ENCODE measurements at places on chromosomes 2 and 18.

GRCh38 chr2:171347591-171348032 lies 86.2 kb downstream of the METTL8 start:
- no peak for DNase-seq

DNA sequence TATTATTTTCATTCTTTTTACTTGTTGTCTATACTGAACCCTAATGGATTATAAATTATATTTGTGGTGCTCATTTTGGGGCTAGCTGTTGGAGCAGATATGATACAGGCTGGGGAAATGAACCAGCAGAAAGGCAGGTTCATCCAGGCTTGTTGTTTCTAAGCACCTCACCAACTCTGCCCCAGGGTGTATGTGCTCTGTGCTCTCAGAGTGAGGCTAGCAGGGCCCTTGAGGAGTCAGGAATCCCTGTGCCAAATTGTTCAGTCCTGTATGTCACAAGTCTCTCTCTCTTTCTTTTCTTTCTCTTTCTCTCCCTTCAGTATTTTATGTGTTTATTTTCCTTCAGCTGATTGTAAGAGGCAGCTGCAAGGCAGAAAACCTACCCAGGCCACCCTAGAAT lies 181.1 kb upstream of the DPP10 start:
- no peak for DNase-seq

- DNase-seq, result no peak
These were observed 36.5 kb downstream of the ZRANB3 start for GRCh38 chr2:135494503-135494902.

DNA sequence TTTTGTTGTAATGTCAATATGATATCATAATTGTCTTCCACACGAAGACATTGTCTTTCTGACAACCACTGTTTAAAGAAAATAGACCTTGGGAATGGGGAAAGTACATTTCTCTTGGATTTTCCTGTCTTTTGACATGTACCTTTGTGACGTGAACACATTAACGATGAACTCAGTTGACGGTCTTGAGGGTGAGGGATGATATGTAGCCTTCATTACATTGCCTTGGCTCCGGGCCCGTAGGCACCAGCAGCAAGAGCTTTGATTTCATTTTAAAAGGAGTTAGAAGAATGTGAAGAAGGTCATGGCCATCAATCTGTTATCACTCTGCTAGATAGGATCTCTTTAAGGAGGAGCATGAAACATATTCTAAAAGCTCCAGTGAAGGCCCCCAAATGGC lies 80.9 kb downstream of the LYPD6B start:
- no peak for DNase-seq

GRCh38 chr18:69538849-69539248 lies 138.2 kb downstream of the DOK6 start:
- no peak for DNase-seq

GRCh38 chr18:63689064-63689463 lies 13.7 kb upstream of the SERPINB11 start:
- DNase-seq, result no peak

All from stimulated activated effector memory CD8-positive, alpha-beta T cell treated with anti-CD3 and anti-CD28 coated beads, Interleukin-12 subunit alpha, Interleukin-12 subunit beta, amount 100 ng/mL, for 72 hours (primary cell).